Liver (tissue), 10 donors: ENCODE measurements at places on chromosomes 7 and 10. TPM values are rescaled to one million over a fixed set of nuclear protein-coding genes. Genes with fewer than 3 reads are reported as not detected.

DNA sequence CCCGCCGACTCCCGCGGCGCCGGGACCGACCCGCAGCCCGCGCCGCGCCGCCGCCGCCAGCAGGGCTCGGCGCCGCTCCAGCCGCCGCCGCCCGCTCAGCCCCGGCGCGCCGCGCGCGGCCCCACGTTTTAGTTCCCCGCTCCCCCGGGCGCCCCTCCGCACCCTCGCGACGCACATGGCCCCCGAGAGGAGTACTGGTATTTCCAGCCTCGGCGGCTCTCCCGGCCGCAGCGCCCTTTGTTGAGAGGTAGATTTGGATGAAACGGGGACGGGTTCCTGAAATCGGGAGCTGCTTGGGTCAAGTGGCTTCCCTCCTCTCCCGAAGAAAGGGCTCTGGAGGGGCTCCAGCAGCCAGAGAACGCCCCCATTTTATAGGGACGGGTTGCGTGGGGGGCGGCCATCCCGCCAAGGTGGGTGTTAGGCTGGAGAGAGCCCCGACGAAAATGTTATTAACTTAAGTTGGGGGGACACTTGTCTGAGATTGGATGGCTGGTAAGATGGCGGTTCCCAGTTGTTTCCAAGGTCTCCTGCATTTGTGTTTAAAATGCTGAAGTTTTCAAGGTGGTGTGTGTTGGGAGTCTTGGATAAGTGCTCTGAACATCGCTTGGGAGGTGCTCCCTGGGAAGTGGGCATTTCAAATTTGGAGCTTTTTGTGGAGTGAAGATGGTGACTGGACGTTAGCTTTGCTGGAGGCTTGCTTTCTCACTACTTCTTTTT, 1.2 kb downstream of the BMI1 start:
- DNase-seq, result no peak

The C7orf57 gene
- not detected for total RNA-seq

The TMEM213 gene
- not detected for total RNA-seq

DNA sequence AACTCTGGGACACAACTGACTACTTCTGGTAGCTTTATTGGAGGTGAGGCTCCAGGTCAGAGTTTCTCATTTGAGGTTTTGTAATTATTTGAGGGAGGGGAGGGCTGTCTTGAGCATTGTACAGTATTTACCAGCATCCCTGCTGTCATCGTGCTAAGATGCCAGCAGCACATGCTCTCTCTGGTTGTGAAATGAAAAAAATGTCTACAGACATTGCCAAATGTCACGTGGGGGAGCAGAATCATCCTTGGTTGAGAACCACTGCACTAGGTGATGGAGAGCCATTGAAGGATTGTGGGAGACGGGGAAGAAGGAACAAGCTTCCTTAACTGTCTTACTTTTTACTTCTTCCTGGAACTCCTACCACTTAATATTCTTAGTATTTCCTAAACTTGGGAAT, 5.0 kb downstream of the SEPTIN7 start:
- DNase-seq, result no peak

The SCART1 gene
- 1.0 TPM for total RNA-seq

DNA sequence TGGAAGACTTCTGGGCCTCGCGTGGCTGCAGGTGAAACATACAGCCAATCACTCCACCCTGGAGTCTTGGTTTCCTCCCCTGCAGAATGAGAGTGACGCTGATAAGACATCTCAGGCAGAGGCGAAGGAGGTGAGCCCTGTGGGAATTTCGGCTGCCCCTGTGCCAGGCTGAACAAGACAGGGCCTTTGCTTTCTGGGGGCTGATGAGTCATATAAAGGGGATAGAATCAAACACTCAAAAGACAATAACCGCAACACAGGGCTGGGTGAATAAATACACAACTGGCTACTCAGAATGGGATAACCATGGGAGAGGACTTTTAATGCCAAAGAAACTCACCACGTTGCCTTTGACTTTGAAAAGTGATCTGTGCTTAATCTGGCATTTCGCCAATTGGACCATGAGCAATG, 143.8 kb downstream of the KCNMA1 start:
- DNase-seq, result no peak

GRCh38 chr7:26426096-26426495, 134.4 kb downstream of the SNX10 start:
- DNase-seq, result no peak

DNA sequence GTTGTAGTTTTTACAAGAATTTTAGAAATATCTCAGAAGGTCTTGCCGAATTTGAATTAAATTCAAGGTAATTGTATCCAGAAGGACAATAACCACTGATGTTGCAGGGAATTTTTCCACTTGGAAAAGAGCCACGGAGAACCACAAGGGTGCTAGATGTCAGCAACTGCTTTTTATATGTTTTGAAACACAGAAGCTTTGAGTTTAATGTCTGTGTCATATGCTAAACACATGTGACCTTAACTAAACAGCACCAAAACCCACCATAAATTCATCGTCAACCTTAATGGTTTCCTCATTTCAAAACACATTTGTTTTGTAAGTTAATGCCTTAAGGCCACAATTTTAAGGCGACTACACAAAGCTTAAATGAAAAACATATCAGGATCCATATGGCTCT, 106.9 kb downstream of the COL28A1 start:
- no peak for DNase-seq

DNA sequence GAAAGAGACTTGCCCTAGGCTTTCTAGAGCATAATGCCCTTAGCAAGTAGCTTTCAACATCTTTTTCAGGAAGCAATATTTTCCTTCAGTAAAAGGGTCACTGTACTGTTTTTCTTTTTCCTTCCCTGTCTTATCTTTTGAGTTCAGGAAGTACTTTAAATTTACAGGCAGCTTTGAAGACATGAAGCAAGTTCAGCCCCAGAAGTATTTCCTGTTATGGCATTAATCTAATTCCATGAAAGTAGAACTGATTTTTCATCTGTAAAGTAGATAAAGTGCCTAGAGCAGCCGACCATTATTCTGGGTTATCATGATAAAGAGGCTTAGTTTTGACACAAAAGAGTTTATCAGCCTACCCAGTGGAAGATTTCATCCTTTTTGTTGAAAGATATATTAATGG, 288.2 kb downstream of the ADK start:
- no peak for DNase-seq

The SAMD9 gene
- 10.9 TPM for total RNA-seq

DNA sequence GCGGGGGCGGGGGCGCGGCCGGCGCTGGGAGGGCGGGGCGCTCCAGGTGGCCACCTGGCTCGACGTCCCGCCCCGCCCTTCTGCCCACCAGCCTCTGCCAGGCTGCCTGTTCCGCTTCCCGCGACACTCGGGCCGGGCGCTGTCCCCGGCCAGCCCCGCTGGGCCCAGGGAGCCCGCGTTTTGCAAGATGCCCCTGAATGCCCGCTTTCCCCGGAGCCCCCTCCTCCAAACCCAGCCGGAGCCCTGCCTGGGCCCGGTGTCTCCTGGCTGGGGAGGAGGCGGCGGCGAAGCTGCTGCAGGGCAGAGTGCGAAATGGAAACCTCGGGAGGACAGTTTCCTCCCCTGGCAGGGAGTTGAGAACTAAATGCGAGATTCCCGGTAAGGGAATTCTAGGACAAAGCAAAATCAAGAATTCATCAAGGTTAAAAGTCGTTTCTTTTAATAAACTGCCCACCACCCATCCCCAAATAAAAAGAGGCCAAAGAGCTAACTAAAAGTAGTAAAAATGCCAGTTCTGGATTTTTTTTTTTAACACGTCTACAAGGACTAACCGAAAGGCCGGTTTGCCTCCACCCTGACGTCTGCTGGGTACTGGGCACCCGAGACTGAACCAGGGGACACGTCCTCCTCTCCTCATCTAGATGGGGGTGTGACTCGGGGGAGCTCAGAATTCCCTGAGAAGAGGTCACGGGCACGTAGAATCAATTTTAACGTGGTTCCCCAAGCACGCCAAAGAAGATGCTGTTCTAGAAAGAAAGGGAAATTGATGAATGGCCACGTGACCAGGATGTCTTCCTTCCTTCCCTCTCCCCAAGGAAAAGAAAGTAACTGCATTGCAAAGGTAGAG, 200.4 kb upstream of the NFE2L3 start:
- DNase-seq, result no peak

GRCh38 chr10:83517456-83517855, 621.9 kb upstream of the GHITM start:
- no peak for DNase-seq

GRCh38 chr10:12603766-12604470, 254.6 kb downstream of the CAMK1D start:
- no peak for DNase-seq

DNA sequence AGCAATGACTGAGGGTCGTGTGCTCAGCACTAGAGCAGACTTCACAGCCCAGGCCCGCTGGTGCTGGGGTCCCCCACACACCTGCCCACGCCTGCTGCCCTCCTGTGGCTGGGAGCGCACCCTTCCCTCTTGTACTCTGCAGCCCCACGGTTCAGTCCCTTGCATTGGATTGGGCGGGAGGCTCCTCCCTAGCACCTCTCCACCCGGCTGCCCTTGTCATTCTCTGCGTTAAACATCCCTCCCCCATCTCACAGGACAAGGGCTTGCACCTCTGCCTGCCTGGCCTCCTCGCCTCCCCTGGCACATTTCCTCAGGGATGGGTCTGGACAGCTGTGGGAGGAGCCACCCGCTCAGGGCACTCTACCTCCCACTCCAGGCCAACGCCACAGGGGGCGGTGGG, 68.6 kb downstream of the ALOX5 start:
- peak; percentile 30 for DNase-seq

The CYP2C19 gene
- 0.37 TPM for total RNA-seq

- DNase-seq, result no peak
Measured at GRCh38 chr10:24858288-24859270, 93.8 kb downstream of the PRTFDC1 start.

The KLF14 gene
- 0.08 TPM for total RNA-seq

DNA sequence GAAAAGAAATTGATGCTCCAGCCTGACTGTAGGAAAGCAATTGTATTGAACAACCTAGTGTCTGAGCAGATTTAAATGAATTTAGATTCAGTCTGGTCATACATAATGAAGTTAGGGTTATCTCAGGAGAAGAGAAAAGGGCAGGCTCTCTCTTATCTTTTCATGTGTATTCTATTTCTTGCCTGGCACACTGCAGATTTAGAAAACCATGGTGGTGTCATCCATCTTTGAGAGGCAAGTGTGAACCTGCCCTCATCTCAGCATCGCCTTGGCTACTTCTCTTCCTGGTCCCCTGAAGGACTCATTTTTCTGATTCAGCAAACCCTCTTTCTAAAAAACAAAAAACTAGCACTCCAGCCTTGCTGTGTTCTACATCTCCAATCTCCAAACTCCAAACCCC, 137.7 kb downstream of the LRRC4 start:
- DNase-seq, result no peak

- DNase-seq, result peak; percentile 86
Measured at GRCh38 chr10:43689955-43690771, 41.5 kb upstream of the ZNF32 start.

The PRPS1L1 gene
- total RNA-seq, result not detected

GRCh38 chr10:61795551-61795950, 105.9 kb upstream of the ARID5B start:
- DNase-seq, result no peak
